ENCODE measurements at places on chromosomes 5 and 9.

GRCh38 chr9:103277240-103277639, 282.1 kb downstream of the CYLC2 start:
- no peak for DNase-seq

- no peak for DNase-seq
Observed at GRCh38 chr5:13470263-13470662, 474.2 kb downstream of the DNAH5 start.

GRCh38 chr9:121354141-121354540, 15.9 kb downstream of the STOM start:
- DNase-seq = no peak

GRCh38 chr5:164119806-164120447, 614.5 kb downstream of the MAT2B start:
- no peak for DNase-seq

- no peak for DNase-seq
Observed at GRCh38 chr5:54469622-54470021, 14.1 kb downstream of the HSPB3 start.

GRCh38 chr9:91208419-91208745, 153.3 kb downstream of the AUH start:
- no peak for DNase-seq
